T follicular helper cell (primary cell): ENCODE measurements at places on chromosomes 2 and 18.

DNA sequence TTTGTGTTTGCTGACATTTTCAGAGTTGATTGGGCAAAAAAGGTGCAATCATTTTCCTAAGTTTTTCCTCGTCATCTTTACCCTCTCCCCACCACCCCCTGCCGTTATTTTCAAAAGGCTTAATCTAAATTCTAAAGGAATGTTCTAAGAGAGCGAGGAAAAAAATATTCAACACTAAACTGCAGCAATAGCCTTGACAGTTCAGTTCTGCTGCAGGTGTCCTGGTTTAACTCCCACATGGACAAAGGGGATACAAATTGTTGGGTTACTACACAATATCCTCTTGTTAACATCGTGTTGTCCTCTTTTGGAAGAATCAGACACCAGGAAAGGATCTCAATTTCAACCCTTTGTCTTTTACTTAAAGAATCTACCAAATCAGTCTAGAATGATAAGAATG lies 696.5 kb downstream of the NRXN1 start:
- DNase-seq, result no peak

DNA sequence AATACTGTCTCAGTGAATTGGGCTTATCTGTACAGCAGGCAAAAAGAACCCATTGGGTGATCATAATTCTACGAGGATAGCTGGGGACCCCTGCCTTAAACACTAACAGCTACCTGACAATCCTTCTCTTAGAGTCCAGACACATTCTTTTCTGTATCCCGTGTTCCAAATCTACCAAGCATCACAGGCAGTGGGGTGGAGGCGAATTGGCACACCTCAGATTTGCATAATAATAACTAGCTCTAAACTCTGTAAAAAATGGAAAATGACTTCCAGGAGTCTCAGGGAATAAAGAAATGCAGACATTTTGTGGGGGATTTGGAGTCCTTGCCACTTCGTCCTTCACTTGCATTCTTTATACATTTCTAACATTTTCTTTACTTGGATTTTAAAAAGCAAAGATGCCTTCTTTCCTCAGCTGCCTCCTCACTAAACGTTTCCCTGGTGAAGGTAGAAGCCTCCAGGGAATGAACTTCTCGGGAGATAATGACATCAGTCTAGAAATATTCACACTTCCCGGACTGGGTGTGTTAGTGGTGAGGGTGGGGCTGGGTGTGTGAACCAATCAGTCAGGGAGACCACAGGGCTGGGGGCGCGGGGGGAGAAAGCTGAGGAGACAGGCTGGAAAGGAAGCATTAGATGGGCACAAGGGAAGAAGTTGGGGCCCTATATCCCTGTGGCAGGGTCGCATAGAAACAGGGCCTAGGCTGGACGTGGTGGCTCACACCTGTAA lies 59.1 kb upstream of the BOD1L2 start:
- DNase-seq, result no peak

- no peak for DNase-seq
These were observed 68.2 kb downstream of the ZNF516 start for GRCh38 chr18:76426737-76427305.

DNA sequence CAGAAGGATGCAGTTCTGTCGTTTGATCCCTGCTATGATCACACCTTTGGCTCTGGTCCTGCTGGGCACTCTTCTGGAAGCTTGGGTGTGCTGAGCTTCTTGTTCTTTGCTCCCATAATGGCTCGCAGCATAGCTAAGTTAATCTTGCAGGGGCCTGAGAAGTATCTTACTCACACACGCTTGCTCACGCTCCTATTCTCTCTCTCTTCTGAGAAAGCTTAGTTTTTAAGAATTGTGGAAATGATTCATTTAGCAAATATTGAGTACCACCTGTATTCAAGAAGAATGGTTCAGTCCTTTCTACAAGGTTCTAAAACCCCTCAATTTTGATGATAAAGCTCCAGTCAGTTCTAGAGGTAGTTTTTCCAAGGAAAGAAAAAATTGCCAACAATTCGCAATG lies 40.6 kb downstream of the XRCC5 start:
- no peak for DNase-seq

- no peak for DNase-seq
These were observed 12.2 kb downstream of the ASIC4 start for GRCh38 chr2:219526320-219527075.

DNA sequence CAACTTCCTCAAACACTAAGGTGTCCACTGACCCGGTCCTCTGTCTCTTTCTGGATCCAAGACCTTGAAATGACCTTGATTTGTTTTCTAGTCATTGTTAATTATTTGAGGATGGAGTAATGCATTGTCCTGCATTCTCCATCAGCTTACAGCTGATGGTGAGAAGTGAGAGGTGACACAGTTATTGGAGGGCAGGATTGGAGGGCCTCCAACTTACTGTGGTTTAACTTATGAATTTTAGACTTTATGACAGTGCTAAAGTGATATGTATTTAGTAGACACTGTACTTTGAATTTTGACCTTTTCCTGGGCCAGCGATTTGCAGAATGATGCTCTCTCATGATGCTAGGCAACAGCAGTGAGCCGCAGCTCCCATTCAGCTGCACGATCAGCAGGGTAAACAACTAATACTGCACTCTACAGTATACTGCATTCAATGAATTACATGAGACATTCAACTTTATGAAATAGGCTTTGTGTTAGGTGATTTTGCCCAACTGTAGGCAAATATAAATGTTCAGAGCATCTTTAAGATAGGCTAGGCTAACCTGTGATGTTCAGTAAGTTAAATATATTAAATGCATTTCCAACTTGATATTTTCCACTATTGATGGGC lies 200.0 kb upstream of the MEX3C start:
- DNase-seq, result no peak

- DNase-seq, result no peak
These were observed 86.0 kb upstream of the OTX1 start for GRCh38 chr2:62964671-62965070.

DNA sequence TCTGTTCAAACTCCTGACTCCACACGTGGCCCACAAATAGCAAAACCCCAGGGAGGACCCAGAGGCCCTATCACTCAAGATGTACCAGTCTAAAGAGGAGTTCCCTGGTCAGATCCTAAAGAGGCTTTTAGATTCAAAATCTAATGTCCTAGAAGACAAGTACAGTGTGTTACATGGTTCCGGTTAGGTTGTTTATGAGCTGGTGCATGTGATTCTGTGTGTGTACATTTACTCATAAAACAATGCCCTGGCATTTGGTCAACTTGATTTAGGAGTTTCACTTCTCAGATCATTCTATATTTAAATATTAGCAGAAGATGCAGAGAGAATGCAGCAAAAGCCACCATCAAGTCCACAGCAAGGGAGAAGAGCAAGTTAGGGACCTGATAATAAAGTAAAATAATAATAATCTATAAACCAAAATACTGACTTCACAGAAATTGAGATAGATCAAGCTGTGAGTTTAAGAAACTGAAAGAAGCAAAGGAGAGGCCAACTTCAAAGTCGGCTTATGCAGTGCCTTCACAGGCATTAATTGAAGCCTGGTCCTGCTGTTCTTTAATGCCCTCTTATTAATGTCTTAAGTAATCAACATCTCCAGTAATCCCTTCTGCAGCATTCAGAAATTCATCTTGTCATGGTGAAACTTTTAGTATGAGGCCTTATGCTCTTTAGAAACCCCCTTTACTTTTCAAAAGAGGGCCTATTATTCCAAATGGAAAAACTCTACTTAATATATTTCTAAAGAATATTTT lies 4.2 kb upstream of the AP1S3 start:
- no peak for DNase-seq
